ENCODE measurements at places on chromosomes 2 and 18. TPM values are rescaled to one million over a fixed set of nuclear protein-coding genes. Genes with fewer than 3 reads are reported as not detected.

CKAP2L gene
- 0.76 TPM for total RNA-seq

ITPRIPL1 gene
- total RNA-seq = 3.3 TPM

SCN9A gene
- 0.54 TPM for total RNA-seq

KLHL41 gene
- under 0.01 TPM for total RNA-seq

CHAC2 gene
- 4.6 TPM for total RNA-seq

LRATD1 gene
- total RNA-seq = 3.4 TPM

STK17B gene
- 6.1 TPM for total RNA-seq

GRHL1 gene
- total RNA-seq = 0.09 TPM

FAM124B gene
- total RNA-seq = 13.3 TPM

MALT1 gene
- total RNA-seq = 21.5 TPM

NEU4 gene
- total RNA-seq = not detected

CD8A gene
- not detected for total RNA-seq

TMEM237 gene
- total RNA-seq = 17.2 TPM

GAL3ST2 gene
- total RNA-seq = not detected

ANKRD30B gene
- total RNA-seq = under 0.01 TPM

SOX11 gene
- total RNA-seq = not detected
